ENCODE measurements at places on chromosomes 1 and 21.

GRCh38 chr1:93079685-93080141, 630 bp downstream of the MTF2 start:
- DNase-seq: no peak

GRCh38 chr21:39799178-39799577, 54.2 kb downstream of the IGSF5 start:
- no peak for DNase-seq

DNA sequence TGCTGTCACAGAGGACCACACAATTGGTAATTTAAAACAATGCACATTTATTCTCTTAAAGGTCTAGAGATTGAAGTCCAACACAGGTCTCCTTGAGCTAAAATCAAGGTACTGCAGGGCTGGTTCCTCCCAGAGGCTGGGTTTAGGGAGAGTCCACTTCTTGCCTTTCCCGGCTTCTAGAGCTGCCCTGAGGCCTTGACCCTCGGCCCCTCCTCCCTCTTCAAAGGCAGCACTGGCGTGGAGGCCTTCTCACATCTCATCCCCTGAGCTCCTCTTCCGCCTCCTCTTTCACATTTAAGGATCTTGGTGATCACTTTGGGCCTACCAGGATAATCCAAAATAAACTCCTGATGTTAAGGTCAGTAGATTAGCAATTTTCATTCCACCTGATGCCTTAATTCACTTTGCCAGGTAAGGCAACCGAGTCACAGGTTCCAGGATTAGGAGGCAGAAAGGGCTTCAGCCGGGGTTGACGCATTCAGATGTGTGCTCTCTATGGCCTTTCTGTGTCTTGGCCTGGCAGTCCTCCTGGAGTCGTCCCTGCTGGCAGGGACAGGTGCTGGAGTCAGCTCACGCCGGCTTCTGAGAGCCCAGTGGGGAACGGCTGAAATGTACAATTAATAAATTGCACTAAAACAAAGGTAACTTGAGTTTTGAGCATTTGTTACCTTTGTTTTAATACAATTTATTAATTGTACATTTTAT, 61.2 kb upstream of the ABCG1 start:
- no peak for DNase-seq

- DNase-seq: no peak
Measured at GRCh38 chr1:89959719-89960118, 35.2 kb upstream of the ZNF326 start.

GRCh38 chr21:46569081-46569480, 35.8 kb downstream of the S100B start:
- DNase-seq: no peak

- DNase-seq: no peak
Measured at GRCh38 chr1:200282497-200283122, 127.2 kb downstream of the ZNF281 start.

- no peak for DNase-seq
Measured at GRCh38 chr1:169572187-169572586, 14.1 kb downstream of the F5 start.

- no peak for DNase-seq
Measured at GRCh38 chr1:200346700-200347099, 63.1 kb downstream of the ZNF281 start.

DNA sequence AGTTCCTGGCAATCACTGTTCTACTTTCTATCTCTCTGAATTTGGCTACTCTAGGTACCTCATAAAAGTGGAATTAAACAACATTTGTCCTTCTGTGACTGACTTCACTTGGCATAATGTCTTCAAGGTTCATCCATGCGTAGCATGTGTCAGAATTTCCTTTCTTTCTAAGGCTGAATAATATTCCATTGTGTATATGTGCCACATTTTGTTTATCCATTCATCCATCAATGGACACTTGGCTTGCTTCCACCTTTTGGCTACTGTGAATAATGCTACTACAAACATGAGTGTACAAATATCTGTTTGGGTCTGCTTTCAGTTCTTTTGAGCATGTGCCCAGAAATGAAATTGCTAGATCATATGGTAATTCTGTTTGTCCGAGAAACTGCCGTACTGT, 14.7 kb downstream of the CACHD1 start:
- no peak for DNase-seq

DNA sequence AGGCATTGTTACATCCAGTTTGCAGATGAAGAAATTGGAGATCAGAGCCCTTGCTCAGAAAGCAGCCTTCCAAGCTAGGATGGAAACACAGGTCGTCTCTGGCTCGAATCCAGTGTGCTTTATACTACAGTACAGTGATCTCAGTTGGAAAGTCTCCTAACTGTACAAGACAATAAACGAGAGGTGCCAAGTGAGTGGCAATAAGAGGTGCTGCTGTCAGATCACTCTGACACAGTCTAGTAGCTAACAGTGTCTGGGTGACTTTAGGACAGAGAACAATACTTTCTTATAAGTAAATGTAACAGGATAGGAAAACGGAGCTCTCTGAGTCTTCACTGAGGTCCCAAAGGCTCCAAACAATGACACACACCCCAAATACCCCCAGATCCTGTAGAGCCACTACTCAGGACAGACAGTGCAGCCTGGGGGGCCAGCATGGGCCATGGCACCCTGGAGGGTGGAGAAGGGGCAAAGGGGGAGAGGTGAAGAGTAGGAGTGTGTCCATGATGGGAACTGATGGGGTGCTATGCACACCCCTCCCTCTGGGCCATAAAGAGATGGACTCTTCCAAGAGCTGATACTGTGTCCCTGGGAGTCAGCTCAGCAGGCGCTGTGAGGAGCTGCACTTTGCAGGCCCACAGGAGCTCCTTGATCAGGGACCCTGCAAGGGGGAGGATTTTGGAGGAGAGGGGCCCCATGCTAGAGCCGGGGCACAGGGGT, 3.3 kb downstream of the SH3BGR start:
- DNase-seq: no peak

DNA sequence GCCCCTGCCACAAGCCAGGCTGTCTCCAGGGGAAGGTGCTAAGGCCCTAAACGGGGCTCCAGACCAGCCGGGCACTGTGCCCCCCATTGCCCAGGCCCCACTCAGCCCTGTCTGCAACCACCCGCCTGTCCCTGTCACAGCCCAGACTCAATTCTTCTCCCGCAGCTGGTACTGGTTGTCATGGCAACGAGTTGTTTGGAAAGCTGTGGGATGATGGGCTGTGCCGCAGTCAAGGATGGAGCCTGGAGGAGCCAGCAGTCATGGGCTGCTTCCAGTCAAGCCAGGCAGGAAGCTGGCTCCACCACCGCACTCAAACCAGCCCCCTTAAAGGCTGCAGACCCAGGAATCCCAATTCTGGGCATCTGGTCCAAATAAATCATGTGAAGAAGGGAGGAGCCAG, 4.2 kb downstream of the SPOCD1 start:
- no peak for DNase-seq
